ENCODE measurements at places on chromosomes 12 and 14. TPM values are rescaled to one million over a fixed set of nuclear protein-coding genes. Genes with fewer than 3 reads are reported as not detected.

DNA sequence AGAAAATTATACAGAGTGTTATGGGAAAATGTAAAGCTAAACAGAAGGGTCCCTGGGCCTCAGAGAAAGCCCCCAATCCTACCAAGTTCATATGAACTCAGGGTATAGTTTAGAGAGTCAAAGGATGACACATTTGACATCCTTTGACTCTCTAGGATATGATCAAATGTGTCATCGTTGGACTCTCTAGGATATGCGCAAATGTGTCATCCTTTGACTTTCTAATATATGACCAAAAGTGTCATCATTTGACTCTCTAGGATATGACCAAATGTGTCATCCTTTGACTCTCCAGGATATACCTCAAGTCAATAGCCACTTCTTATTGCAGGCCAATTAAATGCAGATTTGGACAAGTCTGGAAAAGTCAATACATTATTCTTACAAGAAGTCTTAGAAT is 204.8 kb upstream of the IGF1 start:
- H3K36me3 ChIP-seq, result no peaks in the 10 kb centered on the region
- no peaks in the 10 kb centered on the region for H3K27me3 ChIP-seq
- DNase-seq, result no peak
- no peak overlapping the region for H3K27ac ChIP-seq
- no peak overlapping the region for H3K4me3 ChIP-seq

DNA sequence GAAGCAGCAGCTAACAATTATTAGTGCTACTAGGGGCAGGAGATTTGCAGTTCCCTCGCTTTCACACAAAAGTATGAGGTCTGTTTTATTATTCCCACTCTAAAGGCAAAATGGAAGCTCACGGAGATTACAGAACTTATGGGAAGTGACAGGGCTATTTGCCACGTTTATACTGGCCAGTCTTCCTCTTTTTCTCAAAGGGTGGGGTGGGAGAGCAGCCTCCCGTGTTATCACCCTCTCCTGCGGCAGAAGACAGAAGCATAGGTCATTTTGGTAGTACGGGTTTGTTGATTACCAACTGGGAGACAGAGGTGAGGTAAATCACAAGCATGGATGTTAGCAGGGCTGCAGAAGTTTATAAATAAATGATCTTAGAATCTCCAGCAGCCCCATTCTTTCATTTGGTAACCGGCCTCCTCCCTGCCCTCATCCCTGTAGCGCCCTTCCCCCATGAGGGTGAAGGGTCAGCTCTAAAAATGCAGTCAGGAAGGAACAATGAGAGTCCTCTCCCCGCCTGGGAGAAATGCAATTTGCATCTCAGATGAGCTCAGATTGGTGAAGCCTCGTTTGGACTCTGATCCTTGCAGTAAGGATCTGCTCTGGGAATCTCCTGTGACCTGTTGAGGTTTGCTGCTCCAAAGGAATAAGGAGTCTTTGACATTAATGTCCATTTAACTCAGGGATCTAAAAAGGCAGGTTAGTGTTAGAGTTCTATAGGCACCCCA is 44.7 kb upstream of the SINHCAF start:
- peak overlapping the region; percentile 62 for H3K27ac ChIP-seq
- no peaks in the 10 kb centered on the region for H3K27me3 ChIP-seq
- peak overlapping the region; percentile 20 for H3K4me3 ChIP-seq
- no peak for DNase-seq
- H3K36me3 ChIP-seq, result no peaks in the 10 kb centered on the region
- peaks cover 4% of the 10 kb centered on the region for H3K4me1 ChIP-seq

Gene KCNMB4
- total RNA-seq, result 18.9 TPM

- H3K4me3 ChIP-seq, result no peak overlapping the region
- DNase-seq, result no peak
- H3K27ac ChIP-seq, result no peak overlapping the region
- H3K4me1 ChIP-seq, result no peaks in the 10 kb centered on the region
- no peaks in the 10 kb centered on the region for H3K36me3 ChIP-seq
These were observed 117.8 kb downstream of the DUSP6 start for GRCh38 chr12:89234324-89235114.

Gene PRORP
- 43.5 TPM for total RNA-seq

- H3K4me3 ChIP-seq, result no peak overlapping the region
- H3K36me3 ChIP-seq, result peaks cover 99% of the 10 kb centered on the region
- H3K27me3 ChIP-seq, result no peaks in the 10 kb centered on the region
- no peak for DNase-seq
These were observed 59.5 kb downstream of the RFLNA start for GRCh38 chr12:124354400-124354799.

Gene LRRK2
- total RNA-seq, result 22.5 TPM

Gene PWP1
- 49.2 TPM for total RNA-seq

Gene PRPH
- total RNA-seq, result 22.8 TPM

DNA sequence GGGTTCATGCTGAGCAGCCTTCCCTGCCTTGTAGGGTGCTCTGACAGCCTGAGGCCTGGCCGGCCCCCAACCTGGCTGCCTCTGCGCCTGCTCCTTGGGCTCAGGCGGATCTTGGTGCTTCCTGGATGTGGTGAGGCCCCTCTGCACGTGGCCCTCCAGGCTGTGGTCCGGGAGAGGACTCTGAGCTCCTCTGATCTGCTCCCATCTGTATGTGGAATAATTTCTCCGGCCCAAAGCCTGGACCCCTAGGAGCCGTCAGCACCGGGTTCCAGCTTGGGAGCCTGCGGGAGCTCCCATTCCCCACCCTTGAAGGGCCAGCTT is 21.3 kb upstream of the EIF2B2 start:
- peaks cover 3% of the 10 kb centered on the region for H3K36me3 ChIP-seq
- H3K4me1 ChIP-seq, result peaks cover 54% of the 10 kb centered on the region
- no peak overlapping the region for H3K4me3 ChIP-seq
- no peaks in the 10 kb centered on the region for H3K27me3 ChIP-seq
- H3K27ac ChIP-seq, result peak overlapping the region; percentile 37
- no peak for DNase-seq

Gene PZP
- 0.59 TPM for total RNA-seq

DNA sequence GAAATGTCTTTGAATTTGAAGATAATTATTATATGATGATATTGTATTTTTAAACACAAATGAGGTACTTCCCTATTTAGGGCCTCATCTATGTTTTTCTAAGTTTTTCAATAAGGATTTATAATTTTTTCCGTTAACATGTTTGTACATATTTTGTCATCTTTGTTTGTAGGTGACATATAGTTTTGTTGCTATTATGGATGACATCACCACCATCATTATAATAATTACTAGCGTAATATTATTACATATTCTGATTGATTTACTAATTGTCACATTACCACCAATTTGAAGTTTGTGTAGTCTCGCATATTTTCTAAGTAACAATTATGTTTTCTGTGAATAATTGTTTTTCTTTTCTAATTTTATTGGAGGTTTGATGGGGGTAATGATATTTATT is 147.2 kb upstream of the DAAM1 start:
- H3K27me3 ChIP-seq, result no peaks in the 10 kb centered on the region
- no peaks in the 10 kb centered on the region for H3K4me1 ChIP-seq
- H3K27ac ChIP-seq, result no peak overlapping the region
- no peak for DNase-seq
- no peak overlapping the region for H3K4me3 ChIP-seq

DNA sequence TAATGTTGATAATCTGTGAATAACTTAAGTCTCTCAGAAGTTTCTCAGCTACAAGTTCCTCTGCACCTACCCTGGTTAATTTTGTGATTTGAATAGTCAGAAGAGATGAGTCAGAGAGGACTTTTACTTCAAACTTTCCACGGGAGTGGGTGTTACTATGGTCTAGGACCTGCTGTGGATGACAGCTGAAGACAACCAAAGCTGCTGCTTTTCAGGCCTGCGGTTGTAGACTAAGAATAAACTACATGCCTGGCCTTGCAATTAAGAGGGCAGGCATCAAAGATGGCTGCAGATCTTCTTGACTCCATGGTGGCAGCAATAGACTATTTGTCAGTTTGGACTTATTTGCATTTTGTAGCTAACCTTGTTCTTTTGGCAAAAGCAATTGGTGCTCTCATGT is 227.1 kb upstream of the KRR1 start:
- no peaks in the 10 kb centered on the region for H3K36me3 ChIP-seq
- no peak overlapping the region for H3K4me3 ChIP-seq
- no peaks in the 10 kb centered on the region for H3K27me3 ChIP-seq
- no peak for DNase-seq
- H3K27ac ChIP-seq, result no peak overlapping the region

GRCh38 chr12:102317155-102317554 is 119.5 kb upstream of the PMCH start:
- DNase-seq, result no peak
- no peak overlapping the region for H3K27ac ChIP-seq
- no peaks in the 10 kb centered on the region for H3K36me3 ChIP-seq
- H3K27me3 ChIP-seq, result no peaks in the 10 kb centered on the region
- no peaks in the 10 kb centered on the region for H3K4me1 ChIP-seq
- H3K4me3 ChIP-seq, result no peak overlapping the region

Gene CLEC1B
- 0.50 TPM for total RNA-seq

DNA sequence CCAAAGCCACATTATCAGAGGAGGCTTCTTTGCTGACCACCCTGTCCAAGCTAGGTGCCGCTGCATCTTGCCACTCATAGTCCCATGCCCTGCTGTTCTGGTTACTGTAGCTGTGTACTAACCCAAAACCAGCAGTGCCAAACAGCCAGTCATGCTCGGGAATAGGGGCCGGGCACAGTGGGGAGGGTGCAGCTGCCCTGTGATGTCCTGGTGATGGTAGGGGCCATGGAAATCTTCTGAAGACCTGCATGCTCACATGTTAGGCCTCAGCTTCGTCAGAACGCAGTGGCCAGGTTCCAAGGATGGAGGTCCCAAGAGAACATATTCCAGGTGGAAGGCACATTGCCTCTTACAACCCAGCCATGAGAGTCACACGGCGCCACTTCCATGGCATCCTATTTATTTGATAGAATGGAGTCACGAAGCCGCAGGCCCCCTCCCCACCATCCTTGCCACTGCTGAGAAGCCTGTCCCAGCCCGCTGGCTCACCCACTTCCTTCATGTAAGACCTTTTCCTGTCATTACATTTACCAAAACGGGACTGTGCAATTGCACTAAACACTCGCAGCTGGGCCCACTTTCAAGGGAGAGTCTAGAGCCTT is 48.5 kb downstream of the FAM222A start:
- no peak overlapping the region for H3K4me3 ChIP-seq
- peaks cover 55% of the 10 kb centered on the region for H3K4me1 ChIP-seq
- peaks cover 14% of the 10 kb centered on the region for H3K36me3 ChIP-seq
- no peak for DNase-seq
- no peaks in the 10 kb centered on the region for H3K27me3 ChIP-seq
- H3K27ac ChIP-seq, result no peak overlapping the region

GRCh38 chr14:38199739-38200138 is 8.0 kb upstream of the SSTR1 start:
- peaks cover 4% of the 10 kb centered on the region for H3K4me1 ChIP-seq
- H3K36me3 ChIP-seq, result no peaks in the 10 kb centered on the region
- no peak overlapping the region for H3K4me3 ChIP-seq

Gene RNASE7
- total RNA-seq, result not detected

- no peak for DNase-seq
- H3K27ac ChIP-seq, result no peak overlapping the region
- H3K4me3 ChIP-seq, result no peak overlapping the region
- peaks cover 71% of the 10 kb centered on the region for H3K36me3 ChIP-seq
- no peaks in the 10 kb centered on the region for H3K27me3 ChIP-seq
These were observed 20.7 kb downstream of the XRCC3 start for GRCh38 chr14:103694572-103695026.

GRCh38 chr12:8120072-8120713 is 3.2 kb upstream of the CLEC4A start:
- H3K4me3 ChIP-seq, result no peak overlapping the region
- no peaks in the 10 kb centered on the region for H3K27me3 ChIP-seq
- no peaks in the 10 kb centered on the region for H3K36me3 ChIP-seq
- H3K4me1 ChIP-seq, result no peaks in the 10 kb centered on the region
- no peak overlapping the region for H3K27ac ChIP-seq

GRCh38 chr12:3545121-3545796 is 54.3 kb downstream of the PRMT8 start:
- H3K36me3 ChIP-seq, result no peaks in the 10 kb centered on the region
- no peak overlapping the region for H3K27ac ChIP-seq
- H3K4me1 ChIP-seq, result no peaks in the 10 kb centered on the region
- H3K4me3 ChIP-seq, result no peak overlapping the region
- DNase-seq, result no peak
- no peaks in the 10 kb centered on the region for H3K27me3 ChIP-seq

DNA sequence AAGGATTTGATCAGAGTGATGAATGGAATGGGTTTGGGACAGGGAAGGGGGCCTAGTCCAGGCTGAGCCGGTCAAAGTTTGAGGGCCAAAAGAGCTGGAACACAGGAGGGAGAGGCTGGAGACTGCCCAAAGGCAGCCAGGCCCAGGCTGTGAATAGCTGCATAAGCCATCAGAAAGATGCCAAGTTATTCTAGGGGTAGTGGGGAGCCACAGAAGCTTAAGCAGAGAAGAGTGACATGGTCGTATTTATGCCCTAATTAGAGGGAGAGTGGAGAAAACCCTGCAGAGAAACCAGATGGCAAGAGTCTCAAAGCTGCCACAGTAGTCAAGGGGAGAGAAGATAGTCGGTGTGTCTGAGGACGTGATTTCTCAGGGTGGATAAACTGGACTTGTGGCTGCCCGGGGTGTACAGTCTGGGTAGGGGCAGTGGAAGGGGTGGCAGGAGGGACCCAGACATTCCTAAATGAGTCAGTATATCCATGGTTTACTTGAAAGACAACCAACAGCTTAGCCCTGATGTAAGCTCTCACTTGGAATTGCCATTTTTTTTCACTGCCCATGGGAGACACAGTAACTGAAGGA is 99.2 kb downstream of the PRICKLE1 start:
- DNase-seq, result no peak
- no peak overlapping the region for H3K27ac ChIP-seq
- no peaks in the 10 kb centered on the region for H3K4me1 ChIP-seq
- H3K27me3 ChIP-seq, result no peaks in the 10 kb centered on the region
- no peak overlapping the region for H3K4me3 ChIP-seq

- no peak overlapping the region for H3K4me3 ChIP-seq
- no peak overlapping the region for H3K27ac ChIP-seq
- no peak for DNase-seq
- H3K36me3 ChIP-seq, result no peaks in the 10 kb centered on the region
- no peaks in the 10 kb centered on the region for H3K27me3 ChIP-seq
These were observed 1.6 kb upstream of the RNF34 start for GRCh38 chr12:121398355-121398754.

- H3K36me3 ChIP-seq, result no peaks in the 10 kb centered on the region
- no peak overlapping the region for H3K4me3 ChIP-seq
- peaks cover 9% of the 10 kb centered on the region for H3K4me1 ChIP-seq
- H3K27ac ChIP-seq, result no peak overlapping the region
These were observed 194.2 kb downstream of the NTF3 start for GRCh38 chr12:5626151-5626550.

- DNase-seq, result no peak
- no peak overlapping the region for H3K4me3 ChIP-seq
- H3K4me1 ChIP-seq, result peaks cover 24% of the 10 kb centered on the region
- H3K36me3 ChIP-seq, result peaks cover 14% of the 10 kb centered on the region
- no peaks in the 10 kb centered on the region for H3K27me3 ChIP-seq
These were observed 45.1 kb downstream of the TRAF3 start for GRCh38 chr14:102822311-102822863.

GRCh38 chr14:105495990-105496830 is 5.2 kb downstream of the TEDC1 start:
- H3K4me3 ChIP-seq, result no peak overlapping the region
- peaks cover 44% of the 10 kb centered on the region for H3K4me1 ChIP-seq
- no peaks in the 10 kb centered on the region for H3K27me3 ChIP-seq
- H3K27ac ChIP-seq, result no peak overlapping the region
- DNase-seq, result no peak

Gene GPN3
- 19.3 TPM for total RNA-seq

- no peaks in the 10 kb centered on the region for H3K4me1 ChIP-seq
- no peaks in the 10 kb centered on the region for H3K36me3 ChIP-seq
- H3K4me3 ChIP-seq, result no peak overlapping the region
- H3K27ac ChIP-seq, result no peak overlapping the region
These were observed 680.9 kb downstream of the TMEM121 start for GRCh38 chr14:106207316-106207715.

Data from spinal cord (tissue), 10 donors.